Caki2 (cell line): ENCODE measurements at places on chromosomes 16 and 17. TPM values are rescaled to one million over a fixed set of nuclear protein-coding genes. Genes with fewer than 3 reads are reported as not detected.

The WNT9B gene
- total RNA-seq = not detected in 2 replicates

The CTRB2 gene
- not detected in 2 replicates for total RNA-seq

The ASPHD1 gene
- 53.6 and 71.5 TPM in 2 replicates for total RNA-seq

The DDX28 gene
- 21.6 and 28.9 TPM in 2 replicates for total RNA-seq

The CACNA1G gene
- 0.35 and 3.3 TPM in 2 replicates for total RNA-seq

The ASGR1 gene
- not detected in 2 replicates for total RNA-seq

The ZNF597 gene
- total RNA-seq = 1.5 and 3.8 TPM in 2 replicates

The UNC13D gene
- 1.5 and 2.2 TPM in 2 replicates for total RNA-seq

The UTS2R gene
- total RNA-seq = not detected in 2 replicates

The C17orf50 gene
- not detected in 2 replicates for total RNA-seq

The KAT8 gene
- total RNA-seq = 102 and 108 TPM in 2 replicates

The SYT17 gene
- total RNA-seq = 9.9 and 15.1 TPM in 2 replicates

The SRCIN1 gene
- 2.3 and 5.5 TPM in 2 replicates for total RNA-seq

The BCAS3 gene
- total RNA-seq = 10.3 and 14.2 TPM in 2 replicates

The CTCF gene
- 32.1 and 34.5 TPM in 2 replicates for total RNA-seq

The SLC35B1 gene
- total RNA-seq = 78.0 and 106 TPM in 2 replicates

The AOC2 gene
- total RNA-seq = 0.38 TPM in 1 of 2 replicates, not detected in the other

The CDH11 gene
- total RNA-seq = not detected in 2 replicates
